ENCODE measurements at places on chromosomes 6 and 20. TPM values are rescaled to one million over a fixed set of nuclear protein-coding genes. Genes with fewer than 3 reads are reported as not detected.

GRCh38 chr6:31736768-31737314 lies 511 bp upstream of the CLIC1 start:
- peak overlapping the region; percentile 42 for H3K4me3 ChIP-seq
- H3K27ac ChIP-seq, result peak overlapping the region; percentile 82
- no peak for DNase-seq
- peaks cover 26% of the 10 kb centered on the region for H3K4me1 ChIP-seq

DNA sequence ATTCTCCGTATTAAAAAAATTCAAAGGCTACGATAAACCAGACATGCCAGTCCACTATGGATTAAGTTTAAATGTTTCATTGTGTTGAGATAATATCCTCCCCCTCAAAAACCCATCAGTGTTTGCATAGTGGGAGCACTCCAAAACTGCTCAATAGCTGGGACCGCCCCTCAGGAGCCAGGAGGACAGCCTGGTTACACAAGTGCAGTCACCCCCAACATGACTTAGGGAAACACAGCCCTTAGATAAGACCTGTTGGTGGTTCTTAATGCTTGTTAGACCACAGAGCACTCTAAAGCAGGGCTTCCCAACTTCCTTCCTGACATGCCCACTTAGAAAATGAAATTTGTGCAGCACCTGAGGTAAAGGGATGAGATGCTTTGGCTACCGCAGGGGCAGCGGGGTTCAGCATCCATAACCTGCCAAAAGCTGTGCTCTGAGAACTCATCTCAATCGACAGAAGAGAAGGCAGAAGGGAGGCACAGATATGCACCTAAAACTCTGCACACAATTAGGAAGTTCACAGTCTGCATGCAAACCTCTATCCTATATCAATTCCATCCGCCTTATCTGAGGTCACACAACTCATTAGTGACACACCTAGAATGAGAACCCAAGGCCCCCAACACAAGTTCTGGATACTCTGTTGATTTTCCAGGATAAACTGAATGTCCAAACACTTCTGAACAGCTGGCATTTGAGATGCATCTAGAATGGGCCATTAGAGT lies 74.3 kb downstream of the RALGAPA2 start:
- H3K27me3 ChIP-seq, result no peaks in the 10 kb centered on the region
- no peak overlapping the region for H3K27ac ChIP-seq
- DNase-seq, result no peak
- no peak overlapping the region for H3K4me3 ChIP-seq
- peaks cover 31% of the 10 kb centered on the region for H3K36me3 ChIP-seq

- no peaks in the 10 kb centered on the region for H3K36me3 ChIP-seq
- H3K27ac ChIP-seq, result no peak overlapping the region
- H3K4me3 ChIP-seq, result no peak overlapping the region
These were observed 126.9 kb upstream of the TIAM2 start for GRCh38 chr6:154868143-154868594.

- no peak for DNase-seq
- H3K4me1 ChIP-seq, result no peaks in the 10 kb centered on the region
- no peaks in the 10 kb centered on the region for H3K36me3 ChIP-seq
- no peak overlapping the region for H3K4me3 ChIP-seq
- no peak overlapping the region for H3K27ac ChIP-seq
These were observed 91.9 kb downstream of the MYLK4 start for GRCh38 chr6:2658788-2659187.

DNA sequence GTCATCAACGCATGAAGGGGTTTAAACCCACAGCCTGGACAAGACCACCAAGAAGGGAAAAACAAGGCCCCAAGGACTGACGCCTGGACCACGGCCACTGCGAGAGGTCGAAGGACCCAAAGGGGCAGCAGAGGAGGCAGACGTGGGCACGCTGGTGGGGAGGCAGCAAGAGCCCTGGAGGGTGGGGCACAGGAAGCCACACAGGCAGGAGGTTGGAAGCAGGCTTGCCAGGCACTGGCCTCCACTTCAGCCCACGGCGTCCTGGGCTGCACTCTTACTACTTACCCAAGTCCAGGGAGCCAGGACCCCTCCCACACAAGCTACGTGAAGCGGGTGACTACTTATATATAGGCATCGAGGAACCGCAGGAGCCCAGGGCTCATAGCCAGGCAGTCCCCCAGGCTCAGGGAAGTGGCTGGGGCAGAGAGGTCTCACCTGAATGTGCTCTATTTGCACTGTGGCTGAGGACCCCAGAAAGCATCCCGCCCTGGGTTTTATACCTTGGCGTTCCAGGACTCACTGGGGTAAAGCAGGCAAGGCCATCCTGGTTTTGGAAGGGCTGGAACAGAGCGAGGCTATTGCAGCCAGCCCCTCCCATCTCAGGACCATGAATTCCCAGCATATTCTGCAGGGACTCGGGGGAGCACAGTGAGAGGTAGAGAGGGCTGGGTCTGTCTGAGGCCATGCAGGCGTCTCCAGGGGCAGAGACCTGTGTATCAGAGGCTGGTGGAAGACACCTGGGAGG lies 113.8 kb upstream of the AFDN start:
- no peaks in the 10 kb centered on the region for H3K36me3 ChIP-seq
- DNase-seq, result no peak
- no peaks in the 10 kb centered on the region for H3K4me1 ChIP-seq
- no peak overlapping the region for H3K27ac ChIP-seq
- H3K27me3 ChIP-seq, result no peaks in the 10 kb centered on the region

PHACTR3 gene
- total RNA-seq, result not detected

GATA5 gene
- total RNA-seq, result not detected

All from thyroid gland (tissue), 4 donors.